ENCODE measurements at places on chromosomes 16 and 17. TPM values are rescaled to one million over a fixed set of nuclear protein-coding genes. Genes with fewer than 3 reads are reported as not detected.

Gene RHBDF1
- 50.4 TPM for total RNA-seq

Gene SLC13A2
- total RNA-seq = not detected

Gene FKBP10
- total RNA-seq = 676 TPM

Gene CNTNAP4
- not detected for total RNA-seq

Gene B4GALNT2
- not detected for total RNA-seq

Gene DUXB
- not detected for total RNA-seq

Gene SLFN12L
- not detected for total RNA-seq

Gene FOXK2
- total RNA-seq = 34.5 TPM

Gene CA4
- total RNA-seq = not detected

Gene FOXN1
- total RNA-seq = not detected

Gene ABCA9
- total RNA-seq = 44.6 TPM

Gene CLEC18A
- not detected for total RNA-seq

Gene SLC16A6
- not detected for total RNA-seq

Gene CCL5
- 1.6 TPM for total RNA-seq

Gene TLK2
- 22.7 TPM for total RNA-seq

Gene C17orf113
- 0.18 TPM for total RNA-seq

Gene KLHL10
- total RNA-seq = not detected

Gene NDUFAF8
- 16.8 TPM for total RNA-seq

Gene PRSS8
- not detected for total RNA-seq

Gene FLYWCH2
- total RNA-seq = 75.6 TPM

Gene NPIPB6
- 0.18 TPM for total RNA-seq

Gene ANKFN1
- total RNA-seq = not detected

Gene PIMREG
- total RNA-seq = 15.2 TPM

Gene SYCE1L
- total RNA-seq = 8.6 TPM

Gene CSH2
- total RNA-seq = not detected

Gene TMEM88
- not detected for total RNA-seq

Gene CLEC10A
- not detected for total RNA-seq

Gene ZPBP2
- total RNA-seq = not detected

Gene NTN1
- not detected for total RNA-seq

Gene CCL17
- not detected for total RNA-seq

Gene KRTAP1-1
- total RNA-seq = not detected

Gene IRX6
- not detected for total RNA-seq

Gene CSH1
- not detected for total RNA-seq

Gene SHMT1
- 8.1 TPM for total RNA-seq

Gene KRT32
- not detected for total RNA-seq

Gene SENP3
- 62.5 TPM for total RNA-seq

Gene MYCBPAP
- total RNA-seq = not detected

Gene CASKIN2
- total RNA-seq = 12.3 TPM

Data from cardiac atrium fibroblast (primary cell).